ENCODE measurements at places on chromosomes 13 and 19.
A peak's percentile ranks its signal among the peaks of the same experiment; 100 is the strongest.

- DNase-seq: no peak
Measured at GRCh38 chr19:31145007-31145406, 204.2 kb downstream of the TSHZ3 start.

GRCh38 chr19:58033741-58034476 lies at the start of gene ZSCAN1:
ZSCAN1 (plus strand) TSS chr19:58034025; CDS start chr19:58037837, 3,812 bp downstream.
- DNase-seq: peak; percentile 73

GRCh38 chr19:31988256-31988655 lies 357.2 kb upstream of the ZNF507 start:
- DNase-seq: no peak

DNA sequence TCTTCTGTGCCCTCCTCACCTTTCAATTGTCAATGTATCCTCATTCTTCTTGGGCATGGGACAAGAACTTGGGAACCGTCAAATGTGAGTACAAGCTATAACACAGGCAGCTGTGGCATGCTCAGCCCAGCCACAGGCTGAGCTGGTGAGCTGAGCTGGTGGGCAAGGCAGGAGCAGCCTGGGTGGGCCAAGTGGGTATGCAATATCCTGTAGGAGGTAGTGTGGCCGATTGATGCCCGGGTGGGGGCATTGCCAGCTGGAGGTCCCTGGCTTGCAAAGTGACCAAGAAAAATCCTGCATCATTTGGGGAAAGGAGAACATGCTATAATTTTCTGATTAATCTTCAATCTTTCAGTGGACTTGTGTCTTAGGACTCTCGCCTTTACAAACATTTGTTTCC lies 507.2 kb upstream of the SLC10A2 start:
- DNase-seq: no peak

- DNase-seq: peak; percentile 38
Measured at GRCh38 chr19:10299545-10300458, 9.8 kb downstream of the ZGLP1 start.

DNA sequence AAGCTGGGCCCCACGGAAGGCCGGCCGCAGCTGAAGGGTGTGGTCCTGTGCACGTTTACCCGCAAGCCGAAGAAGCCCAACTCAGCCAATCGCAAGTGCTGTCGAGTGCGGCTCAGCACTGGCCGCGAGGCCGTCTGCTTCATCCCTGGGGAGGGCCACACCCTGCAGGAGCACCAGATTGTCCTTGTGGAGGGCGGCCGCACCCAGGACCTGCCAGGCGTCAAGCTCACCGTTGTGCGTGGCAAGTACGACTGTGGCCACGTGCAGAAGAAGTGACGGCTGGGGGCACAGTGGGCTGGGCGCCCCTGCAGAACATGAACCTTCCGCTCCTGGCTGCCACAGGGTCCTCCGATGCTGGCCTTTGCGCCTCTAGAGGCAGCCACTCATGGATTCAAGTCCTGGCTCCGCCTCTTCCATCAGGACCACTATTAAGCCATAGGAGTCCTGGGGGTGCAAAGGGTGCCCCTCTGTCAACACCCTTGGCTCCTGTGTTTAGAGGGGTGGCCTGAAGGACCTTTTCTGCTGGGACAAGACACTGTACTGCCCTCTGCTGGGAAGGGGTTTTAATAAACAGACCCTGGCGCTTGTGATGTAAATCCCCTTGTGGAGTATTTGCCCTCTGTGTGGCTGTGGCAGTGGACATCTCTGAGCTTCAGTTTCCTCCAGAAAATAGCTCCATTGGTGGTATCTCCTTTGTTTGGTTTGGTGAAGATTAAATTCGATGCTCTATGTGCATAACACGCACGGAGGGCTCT lies 1.9 kb downstream of the MRPS12 start:
- no peak for DNase-seq

DNA sequence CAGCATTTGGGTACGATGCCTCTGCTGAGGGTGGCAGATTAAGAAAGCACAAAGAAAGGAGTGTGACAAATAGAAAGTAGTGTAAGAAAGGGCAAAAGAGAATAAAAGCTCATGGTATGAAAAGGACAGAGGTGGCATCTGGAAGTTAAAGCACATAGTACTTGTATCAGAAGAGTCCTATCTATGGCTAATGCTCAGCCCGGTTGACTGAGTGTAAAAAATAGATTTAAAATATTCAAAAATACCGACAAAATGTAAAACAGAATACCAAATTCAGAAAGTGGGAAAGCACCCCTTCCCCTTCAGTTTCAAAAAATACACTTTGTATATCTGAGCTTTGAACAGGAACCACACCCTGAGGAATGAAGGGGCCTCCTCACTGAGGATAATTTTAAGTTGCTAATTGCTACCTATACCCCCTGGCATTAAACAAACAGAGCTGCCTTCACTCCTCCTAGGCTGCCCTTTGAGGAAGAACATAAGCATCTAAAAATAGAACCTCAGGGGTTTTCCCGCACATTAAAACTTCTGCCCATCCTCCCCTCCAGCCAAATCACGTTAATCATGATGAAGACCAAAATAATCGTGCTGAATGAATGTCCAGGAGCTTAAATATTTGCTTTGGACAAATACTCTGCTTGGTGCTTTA lies 43.3 kb downstream of the DLEU7 start:
- DNase-seq: no peak

DNA sequence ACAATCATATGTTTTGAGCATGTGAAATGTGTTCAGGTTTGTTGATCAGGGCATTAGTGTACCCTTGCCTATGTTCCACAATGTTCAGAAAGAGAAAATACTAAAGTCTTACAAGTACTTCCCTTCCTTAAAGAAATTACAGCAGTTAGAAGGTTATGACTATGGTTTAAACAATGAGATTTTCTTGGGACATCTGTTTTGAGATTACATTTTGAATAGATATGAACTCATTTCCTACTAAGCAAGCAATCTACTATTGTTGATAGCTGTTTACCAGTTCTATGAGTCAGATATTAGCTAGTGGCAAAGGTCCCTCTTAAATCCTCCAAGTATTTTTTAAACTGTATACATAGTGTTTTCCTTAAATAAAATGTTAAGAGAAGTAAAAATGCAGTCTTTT lies 241.3 kb downstream of the DACH1 start:
- no peak for DNase-seq

GRCh38 chr13:56953965-56954364 lies 186.8 kb upstream of the PRR20A start:
- DNase-seq: no peak

GRCh38 chr13:20101467-20102316 lies 59.2 kb downstream of the GJA3 start:
- no peak for DNase-seq

GRCh38 chr13:106357198-106357597 lies 178.3 kb downstream of the EFNB2 start:
- no peak for DNase-seq

- DNase-seq: no peak
Measured at GRCh38 chr19:16834747-16835146, 5.5 kb downstream of the SIN3B start.

GRCh38 chr19:8131517-8131916 lies 17.9 kb downstream of the FBN3 start:
- DNase-seq: no peak

DNA sequence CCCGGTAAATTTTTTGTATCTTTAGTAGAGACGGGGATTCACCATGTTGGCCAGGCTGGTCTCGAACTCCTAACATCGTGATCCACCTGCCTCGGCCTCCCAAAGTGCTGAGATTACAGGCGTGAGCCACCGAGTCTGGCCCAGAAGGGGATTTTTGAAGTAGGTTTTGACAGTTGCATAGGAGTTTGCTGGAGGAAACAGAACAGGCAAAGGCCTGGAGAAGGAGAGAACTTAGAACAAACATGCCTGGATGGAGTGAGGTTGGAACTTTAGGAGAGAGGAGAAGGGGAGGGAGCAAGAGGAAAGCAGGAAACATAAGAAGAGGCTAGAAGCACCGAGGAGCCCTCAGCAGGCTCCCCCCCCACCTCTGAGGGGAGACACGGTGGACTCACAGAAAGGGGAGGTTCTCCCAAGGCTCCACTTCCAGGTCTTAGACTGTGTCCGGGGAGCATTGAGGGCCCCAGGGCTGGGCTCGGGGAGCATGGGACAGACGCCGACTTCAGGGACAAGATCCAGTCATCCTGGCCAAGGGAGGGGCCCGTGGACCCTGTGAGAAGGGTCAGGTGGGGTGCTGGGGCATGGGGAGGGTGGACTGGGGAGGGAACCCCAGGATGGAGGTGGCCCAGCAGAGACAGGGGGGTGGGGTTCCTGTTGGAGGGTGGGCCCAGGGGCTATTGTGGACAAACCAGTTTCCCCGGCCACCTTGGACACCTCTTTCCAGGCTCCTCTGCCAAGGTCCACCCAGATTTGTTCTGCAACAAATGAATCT lies 1.8 kb upstream of the FBN3 start:
- DNase-seq: no peak

GRCh38 chr19:6286676-6287075 lies 6.9 kb upstream of the MLLT1 start:
- DNase-seq: no peak

- no peak for DNase-seq
Measured at GRCh38 chr13:109145631-109146030, 516.2 kb downstream of the MYO16 start.

GRCh38 chr13:80000684-80001509 lies 340.0 kb downstream of the SPRY2 start:
- no peak for DNase-seq

DNA sequence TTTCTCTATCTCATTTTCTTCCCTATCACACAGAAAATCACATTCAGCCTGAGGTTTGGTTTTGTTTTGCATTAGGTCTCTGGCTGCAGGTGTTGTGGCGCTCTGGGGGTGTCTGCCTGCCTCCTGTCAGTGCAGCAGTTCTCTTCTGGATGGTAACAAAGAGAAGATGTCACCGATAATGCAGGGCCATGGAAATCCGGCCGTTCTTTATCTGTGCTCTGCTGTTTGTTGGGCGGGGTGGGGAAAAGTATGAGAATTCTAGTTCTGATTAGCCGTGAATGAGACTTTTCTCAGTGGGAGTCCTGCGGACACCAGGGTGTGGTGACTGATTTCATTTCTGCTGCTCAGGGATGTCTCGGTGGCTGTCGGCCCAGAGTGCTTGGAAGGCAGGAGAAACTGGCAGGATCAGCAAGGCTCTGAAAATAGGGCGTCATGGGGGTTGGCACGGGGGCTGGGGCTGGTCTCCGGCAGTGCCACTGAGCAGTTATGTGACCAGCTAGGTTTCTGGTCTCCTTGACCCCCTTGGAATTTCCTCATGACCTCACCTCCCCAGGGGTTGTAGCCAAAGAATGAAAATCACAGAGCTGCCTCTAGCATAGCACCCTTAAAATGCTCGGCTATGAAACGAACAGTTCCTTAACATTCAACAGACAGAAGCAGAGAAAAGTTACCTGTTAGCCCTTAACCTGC lies 5.0 kb downstream of the RNF113B start:
- DNase-seq: no peak

DNA sequence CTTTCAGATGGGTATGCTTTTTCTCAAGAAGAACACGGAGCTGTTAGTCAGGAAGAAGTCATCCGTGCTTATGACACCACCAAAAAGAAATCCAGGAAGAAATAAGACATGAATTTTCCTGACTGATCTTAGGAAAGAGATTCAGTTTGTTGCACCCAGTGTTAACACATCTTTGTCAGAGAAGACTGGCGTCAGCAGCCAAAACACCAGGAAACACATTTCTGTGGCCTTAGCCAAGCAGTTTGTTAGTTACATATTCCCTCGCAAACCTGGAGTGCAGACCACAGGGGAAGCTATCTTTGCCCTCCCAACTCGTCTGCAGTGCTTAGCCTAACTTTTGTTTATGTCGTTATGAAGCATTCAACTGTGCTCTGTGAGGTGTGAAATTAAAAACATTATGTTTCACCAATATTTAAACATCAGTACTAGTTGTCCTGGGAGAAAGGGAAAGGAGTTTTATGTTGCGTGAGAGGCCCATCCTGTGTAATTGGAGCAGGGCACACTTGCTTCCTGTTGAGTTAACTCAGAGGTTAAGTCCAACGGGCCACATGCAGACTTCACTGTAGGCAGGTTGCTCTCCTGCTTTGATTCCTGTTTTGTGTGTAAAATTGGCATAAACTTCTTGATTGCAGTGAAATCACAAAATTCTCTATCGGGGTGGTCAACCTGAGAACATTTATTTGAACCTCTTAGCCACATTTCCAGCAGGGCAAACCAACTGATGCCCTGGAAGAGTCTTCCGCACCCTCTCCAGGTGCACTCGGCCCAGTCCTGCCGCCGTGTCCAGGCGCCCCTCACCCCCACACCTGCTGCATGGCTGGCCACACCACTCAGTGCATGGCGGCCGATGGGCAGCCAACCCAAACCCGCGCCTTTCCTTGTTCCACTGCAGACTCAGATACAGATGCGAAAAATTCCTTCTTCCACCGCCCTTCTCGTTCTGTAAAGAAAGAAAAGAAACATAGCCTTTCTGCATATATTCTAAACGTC lies 31.6 kb downstream of the SHISA2 start:
- no peak for DNase-seq
